ENCODE measurements at places on chromosomes 7 and 10.

GRCh38 chr10:26524161-26524896 is 86.2 kb downstream of the APBB1IP start:
- DNase-seq = no peak

DNA sequence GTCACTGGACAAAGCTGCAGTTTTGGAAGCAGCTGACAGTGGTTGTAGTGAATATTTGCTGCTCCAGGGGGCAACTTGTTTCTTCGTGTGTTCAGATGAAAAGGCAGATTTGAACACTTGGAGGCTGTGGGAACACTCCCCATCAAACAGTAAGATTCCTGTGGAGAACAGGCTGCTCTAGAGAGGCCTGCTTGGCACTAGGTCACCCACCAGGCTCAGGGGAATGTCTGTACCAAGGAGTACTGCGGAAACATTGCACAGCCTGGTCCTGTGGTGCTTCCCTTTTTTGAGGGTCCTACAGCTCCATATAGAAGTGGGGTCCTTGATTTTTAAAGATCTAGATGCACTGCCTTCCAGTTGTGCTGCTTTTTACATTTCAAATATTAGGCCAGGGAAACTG is 97.5 kb downstream of the CXCL12 start:
- no peak for DNase-seq

DNA sequence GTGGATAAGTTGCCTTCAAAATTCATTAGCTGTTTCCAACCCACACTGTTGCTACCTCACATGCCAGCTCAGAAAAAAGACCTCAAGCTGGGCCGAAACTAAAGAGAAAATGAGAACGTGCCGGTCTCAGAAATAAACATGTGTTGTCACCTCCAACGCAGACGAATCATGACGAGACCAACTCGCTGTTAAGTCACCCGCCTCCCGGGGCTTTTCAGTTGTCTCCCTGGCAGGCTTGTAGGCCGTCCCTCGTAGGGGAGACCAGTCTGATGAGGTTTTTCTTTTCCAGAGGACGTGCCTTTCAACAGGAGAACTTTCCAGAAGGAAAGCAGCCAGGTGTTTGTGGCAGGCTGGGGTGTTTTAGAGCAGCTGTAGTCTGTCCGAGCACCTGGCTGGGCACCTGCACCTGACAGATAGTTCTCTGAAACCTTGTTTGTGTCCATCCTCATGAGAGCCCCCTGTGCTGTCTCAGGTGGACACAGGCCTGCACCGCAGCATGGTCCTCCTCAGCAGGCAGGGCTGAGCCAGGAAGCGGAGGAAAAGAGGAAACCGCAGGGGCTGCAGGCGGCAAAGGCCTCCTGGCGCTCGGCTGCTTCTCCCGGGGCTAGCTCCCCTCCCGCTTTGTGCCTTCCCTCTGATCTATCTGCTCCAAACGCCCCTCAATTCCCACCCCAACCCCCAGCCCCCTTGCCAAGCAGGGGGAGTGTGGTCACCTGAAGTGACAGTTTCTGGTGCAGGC is 78.8 kb downstream of the CHST15 start:
- no peak for DNase-seq

GRCh38 chr10:122303271-122304053 is 32.4 kb downstream of the BTBD16 start:
- DNase-seq = no peak

DNA sequence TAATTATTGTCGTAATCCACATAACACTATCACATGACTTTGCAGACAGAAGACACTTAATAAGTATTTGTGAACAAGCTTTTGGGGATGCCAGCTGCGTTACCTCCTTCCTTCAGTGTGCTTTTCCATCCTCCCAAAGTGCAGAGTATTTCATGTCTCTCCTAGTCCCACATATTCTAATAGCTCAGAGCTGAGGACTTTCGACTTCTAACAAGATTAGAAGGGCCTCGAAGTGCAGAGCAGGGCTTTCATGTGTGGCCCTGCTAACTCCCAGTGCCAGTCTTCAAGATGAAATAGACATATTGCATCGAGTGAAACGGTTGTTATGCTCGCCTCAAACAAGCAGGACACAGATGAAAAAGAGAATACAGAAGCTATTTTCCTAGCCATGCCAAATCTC is 125.7 kb upstream of the RNF32 start:
- no peak for DNase-seq

DNA sequence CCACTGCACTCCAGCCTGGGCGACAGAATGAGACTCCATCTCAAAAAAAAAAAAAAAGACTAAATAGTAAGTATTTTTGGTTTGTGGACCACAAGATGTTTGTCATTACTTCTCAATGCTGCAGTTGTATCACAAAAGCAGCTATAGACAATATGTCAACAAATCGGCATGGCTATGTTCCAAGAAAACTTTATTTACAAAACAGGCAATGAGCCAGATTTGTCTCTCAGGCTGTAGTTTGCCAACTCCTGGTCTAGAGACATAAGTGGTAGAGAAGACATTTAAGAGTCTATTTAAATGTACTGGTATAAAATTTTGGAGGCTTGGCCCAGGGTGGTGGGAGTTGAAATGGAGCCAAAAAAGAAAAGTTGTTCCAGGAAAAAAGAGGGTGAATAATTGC is 185.8 kb downstream of the SORCS1 start:
- DNase-seq = no peak

DNA sequence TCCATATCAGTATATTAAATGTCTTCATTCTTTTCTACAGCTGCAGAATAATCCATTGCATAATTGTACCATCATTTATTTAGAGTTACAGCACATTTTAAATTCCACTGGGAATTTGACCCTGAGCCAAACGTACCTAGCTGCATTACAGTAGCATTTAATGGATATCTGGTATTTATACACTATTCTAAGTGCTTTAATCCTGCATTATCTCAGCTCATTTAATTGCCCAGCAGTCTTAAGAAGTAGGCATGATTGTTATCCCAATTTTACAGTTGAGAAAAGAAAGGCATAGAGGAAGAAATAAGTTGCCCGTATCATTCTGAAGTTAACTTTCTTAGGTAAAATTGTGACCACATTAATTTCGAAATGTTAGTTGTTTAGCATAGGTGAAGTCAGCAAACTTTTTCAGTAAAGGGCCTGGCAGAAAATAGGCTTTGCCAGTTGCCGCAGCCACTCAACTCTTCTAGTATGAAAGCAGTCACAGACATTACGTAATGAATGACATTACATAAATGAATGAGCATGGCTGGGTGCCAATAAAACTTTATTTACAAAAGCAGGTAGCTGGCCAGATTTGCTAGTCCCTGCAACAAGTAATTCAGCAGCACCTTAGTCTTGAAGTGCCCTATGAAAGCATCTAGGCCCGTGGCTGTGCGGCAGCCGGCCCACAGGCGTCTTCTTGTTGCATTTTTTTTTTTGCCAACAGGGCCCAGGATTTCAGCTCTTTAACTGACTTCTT is 30.0 kb downstream of the GUSB start:
- no peak for DNase-seq

DNA sequence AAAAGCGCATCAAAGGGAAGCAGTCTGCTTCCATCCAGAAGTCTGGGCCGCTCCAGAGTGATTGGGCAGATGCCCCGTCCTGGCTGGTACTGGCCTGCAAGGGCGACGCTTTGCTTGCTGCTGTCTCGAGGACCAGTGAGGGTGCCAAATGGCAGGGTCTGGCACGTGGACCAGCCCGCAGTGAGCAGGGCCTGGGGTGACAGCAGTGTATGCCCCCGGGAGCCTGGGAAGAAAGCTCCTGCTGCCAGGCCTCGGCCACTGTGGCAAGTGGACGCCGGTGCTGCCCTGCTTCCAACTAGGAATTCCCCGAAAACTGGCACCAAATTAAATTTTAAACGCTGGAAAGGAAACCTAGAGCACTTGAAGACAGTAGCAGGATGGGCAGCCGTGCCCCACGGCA is 357.0 kb upstream of the MKI67 start:
- no peak for DNase-seq

DNA sequence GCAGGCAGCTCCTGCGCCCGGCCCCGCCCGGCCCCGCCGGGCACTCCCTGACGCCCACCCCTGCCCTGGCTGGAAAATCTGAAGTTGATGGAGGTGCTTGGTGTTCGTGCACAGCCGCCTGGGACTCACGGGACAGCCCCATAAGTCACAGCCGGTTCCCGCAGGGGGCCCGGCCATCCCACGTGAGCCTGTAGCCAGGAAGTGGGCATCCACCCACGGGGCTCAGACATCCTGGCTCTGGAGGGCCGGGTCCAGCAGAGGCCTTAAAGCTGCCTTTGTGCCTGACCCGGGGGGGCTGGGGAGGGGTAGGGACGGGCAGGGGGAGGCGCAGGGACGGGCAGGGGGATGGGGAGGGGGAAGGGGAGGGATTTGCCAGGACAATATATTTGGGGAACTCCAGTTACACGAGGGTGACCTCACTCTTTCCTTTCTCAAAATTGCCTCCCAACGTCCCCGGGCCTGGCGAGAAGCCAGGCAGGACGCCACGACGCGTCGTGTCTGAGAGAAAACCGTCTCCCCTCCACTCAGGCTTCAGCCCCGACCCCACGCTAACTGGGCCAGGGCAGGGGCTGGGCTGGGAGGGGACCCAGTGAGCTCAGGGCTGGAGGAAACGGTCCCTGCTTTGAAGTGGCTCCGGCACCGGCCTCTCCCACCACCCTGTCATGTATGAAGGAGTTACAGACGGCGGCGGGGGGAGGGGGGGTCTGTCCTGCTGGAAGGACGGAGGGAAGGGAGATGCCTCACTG is 82.1 kb upstream of the PDGFA start:
- DNase-seq = peak; percentile 70

- no peak for DNase-seq
These were observed 1.3 kb upstream of the C10orf67 start for GRCh38 chr10:23345861-23346260.

- no peak for DNase-seq
These were observed 453.4 kb downstream of the PLXNA4 start for GRCh38 chr7:132122901-132123300.

DNA sequence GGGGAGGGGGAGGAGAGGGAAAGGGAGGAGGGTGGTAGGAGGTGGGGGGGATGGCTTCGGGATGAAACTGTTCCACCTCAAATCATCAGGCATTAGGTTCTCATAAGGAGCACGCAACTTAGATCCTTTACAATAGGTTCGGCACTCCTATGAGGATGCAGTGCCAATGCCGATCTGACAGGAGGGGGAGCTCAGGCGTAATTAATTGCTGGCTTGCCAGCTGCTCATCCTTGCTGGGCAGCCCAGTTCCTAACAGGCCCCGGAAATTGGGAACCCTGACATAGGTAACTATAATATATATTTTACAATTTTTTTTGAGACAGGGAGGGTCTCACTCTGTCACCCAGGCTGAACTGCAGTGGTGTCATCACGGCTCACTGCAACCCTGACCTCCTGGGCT is 118.8 kb upstream of the SFMBT2 start:
- DNase-seq = no peak

DNA sequence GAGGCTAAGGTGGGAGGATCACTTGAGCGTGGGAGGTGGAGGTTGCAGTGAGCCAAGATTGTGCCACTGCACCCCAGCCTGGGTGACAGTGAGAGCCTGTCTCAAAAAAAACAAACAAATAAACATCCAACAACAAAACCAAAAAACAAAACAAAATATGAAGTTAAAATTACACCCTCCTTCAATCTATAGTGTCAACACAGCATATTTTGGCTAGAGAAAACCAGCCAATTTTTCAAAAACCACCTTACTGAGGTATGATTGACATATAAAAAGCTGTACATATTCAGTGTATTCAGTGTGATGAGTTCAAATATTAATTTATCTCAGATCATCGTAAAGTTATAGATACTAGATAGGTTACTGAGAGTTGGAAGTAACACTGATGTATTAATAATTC is 102.4 kb downstream of the ICA1 start:
- DNase-seq = no peak

GRCh38 chr7:156608173-156608478 is 32.4 kb upstream of the RNF32 start:
- DNase-seq = no peak

GRCh38 chr7:66557214-66558200 is 71.2 kb upstream of the KCTD7 start:
- DNase-seq = peak; percentile 31

DNA sequence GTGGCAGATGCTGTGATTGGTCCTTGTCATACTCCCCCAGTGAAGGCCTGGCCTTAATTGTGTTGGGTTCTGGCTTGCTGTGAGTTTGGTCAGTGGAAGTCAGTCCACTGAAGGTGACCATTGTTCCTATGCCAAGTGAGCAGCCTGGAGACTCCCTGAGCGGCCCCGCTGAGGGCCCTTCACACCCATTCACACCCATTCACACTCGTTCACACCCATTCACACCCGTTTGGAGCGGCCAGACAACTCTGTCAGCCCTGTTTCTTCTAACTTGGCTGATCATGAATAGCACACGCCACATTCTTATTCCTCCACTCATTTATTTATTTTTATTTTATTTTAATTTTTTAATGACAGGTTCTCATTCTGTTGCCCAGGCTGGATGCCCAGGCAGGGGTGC is 61.5 kb downstream of the C10orf120 start:
- no peak for DNase-seq

DNA sequence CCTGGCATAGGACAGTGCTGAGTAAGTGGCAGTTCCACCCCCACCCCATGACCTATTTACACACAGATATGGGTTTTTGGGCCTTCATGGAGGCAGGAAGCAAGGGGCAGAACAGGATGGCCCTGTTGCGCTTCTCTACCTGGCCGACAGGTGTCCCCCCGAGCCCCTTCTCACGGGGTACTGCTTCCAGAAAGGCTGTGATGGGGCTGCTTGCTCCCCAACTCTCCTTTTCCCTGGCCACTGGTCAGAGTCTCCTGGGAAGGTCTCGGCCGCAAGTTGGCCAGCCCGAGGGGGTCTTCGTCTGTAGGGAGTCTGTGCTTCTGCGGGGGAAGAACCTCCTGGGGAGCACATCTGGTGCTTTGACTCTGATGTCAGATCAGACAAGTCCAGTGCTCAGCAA is 139.8 kb upstream of the TNS3 start:
- no peak for DNase-seq

- DNase-seq = no peak
These were observed 88.1 kb upstream of the DNAAF5 start for GRCh38 chr7:638256-639011.

DNA sequence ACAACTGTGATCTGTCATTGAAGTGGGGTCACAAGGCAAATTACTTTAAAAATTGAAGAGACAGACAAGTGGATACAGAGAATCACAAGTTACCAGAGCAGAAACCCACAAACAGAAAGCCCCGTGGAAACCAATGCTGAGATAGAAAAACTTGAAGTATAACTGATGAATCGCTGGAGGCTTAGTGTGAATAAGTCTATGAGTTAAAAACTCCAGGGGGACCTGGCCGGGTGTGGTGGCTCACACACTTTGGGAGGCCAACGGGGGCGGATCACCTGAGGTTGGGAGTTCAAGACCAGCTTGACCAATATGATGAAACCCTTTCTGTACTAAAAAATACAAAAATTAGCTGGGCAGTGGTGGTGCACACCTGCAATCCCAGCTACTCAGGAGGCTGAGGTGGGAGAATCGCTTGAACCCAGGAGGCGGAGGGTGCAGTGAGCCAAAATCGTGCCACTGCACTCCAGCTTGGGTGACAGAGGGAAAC is 69.7 kb upstream of the ZNRF2 start:
- no peak for DNase-seq
